ENCODE measurements at places on chromosomes 2 and 18. TPM values are rescaled to one million over a fixed set of nuclear protein-coding genes. Genes with fewer than 3 reads are reported as not detected.
A peak's percentile ranks its signal among the peaks of the same experiment; 100 is the strongest.

DNA sequence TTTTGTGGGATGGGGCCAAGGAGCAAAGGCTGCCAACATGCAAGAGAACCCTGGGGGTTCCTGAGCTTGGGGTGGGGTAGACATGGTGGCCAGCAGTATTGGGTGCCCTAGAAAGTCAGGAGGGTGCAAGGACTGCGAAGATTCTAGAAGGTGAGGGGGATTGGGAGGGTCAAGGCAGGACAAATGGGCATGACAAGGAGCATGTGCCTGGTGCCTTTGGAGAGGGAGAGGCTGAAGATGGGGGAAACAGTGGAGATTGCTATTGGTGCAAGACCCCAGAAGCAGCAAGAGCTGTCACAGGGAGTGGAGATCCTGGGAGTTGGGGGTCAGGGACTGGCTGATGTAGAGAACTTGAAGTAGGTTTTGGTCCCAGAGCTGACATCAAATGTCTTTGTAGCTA, 7.5 kb downstream of the B3GNT2 start:
- peak; percentile 37 for DNase-seq

Gene LAMA1
- total RNA-seq, result 0.91 TPM

GRCh38 chr2:54084600-54084999, 30.8 kb upstream of the ACYP2 start:
- DNase-seq, result no peak

- DNase-seq, result peak; percentile 95
Observed at GRCh38 chr2:47070920-47071824, 83.9 kb downstream of the STPG4 start.

Gene EFEMP1
- total RNA-seq, result 107 TPM

GRCh38 chr2:6944555-6944954, 27.3 kb downstream of the RNF144A start:
- DNase-seq, result no peak

GRCh38 chr18:78295262-78295661, 684.4 kb upstream of the SALL3 start:
- DNase-seq, result no peak

GRCh38 chr2:207015901-207016300, 76.6 kb downstream of the CPO start:
- no peak for DNase-seq

Gene WDR33
- total RNA-seq, result 31.6 TPM

Gene ARHGAP25
- 5.6 TPM for total RNA-seq

Gene PSMA8
- total RNA-seq, result not detected

Gene FRZB
- total RNA-seq, result 20.4 TPM

DNA sequence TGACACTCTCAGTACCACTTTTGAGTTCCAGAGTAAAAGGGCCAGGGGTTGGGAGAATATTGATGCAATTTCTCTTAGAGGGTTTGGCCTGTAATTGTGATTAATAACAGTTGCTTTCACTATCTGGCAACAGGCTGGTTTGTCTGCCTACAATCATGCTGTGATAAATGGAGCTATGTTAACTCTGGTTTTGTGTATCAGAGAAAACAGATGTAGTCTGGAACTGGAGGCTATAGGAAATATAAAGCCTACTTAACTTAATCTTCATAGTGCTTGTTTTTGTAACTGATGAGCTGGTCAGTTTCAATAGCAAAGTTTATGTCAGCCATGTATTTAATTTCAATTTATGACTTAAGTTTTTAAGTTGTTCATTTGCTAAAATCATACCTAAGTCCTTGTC, 138.0 kb downstream of the AGPS start:
- no peak for DNase-seq

- no peak for DNase-seq
Observed at GRCh38 chr2:27569398-27569797, 13.4 kb upstream of the ZNF512 start.

GRCh38 chr2:161981679-161982250, 92.2 kb downstream of the DPP4 start:
- DNase-seq, result no peak

Gene SLC35F5
- 75.1 TPM for total RNA-seq

Gene TMEM200C
- total RNA-seq, result 0.04 TPM

Gene KCNG2
- total RNA-seq, result not detected

Gene IL1RL2
- total RNA-seq, result 12.7 TPM

DNA sequence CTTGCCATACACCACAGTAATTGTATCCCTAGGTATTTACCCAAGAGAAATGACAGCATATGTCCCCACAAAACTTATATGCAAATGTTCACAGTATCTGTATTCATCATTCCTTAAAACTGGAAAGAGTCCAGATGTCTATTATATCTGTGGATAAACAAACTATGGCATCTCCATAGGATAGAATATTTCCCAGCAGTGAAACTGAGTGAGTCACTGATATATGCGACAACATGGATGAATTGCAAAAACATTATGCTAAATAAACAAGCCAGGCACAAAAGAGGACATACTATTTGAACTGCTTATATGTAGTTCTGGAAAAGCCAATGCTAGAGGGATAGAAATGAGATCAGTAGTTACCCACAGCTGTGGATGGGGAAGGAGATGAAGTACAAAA, 359.4 kb upstream of the DSEL start:
- DNase-seq, result no peak

Gene CPS1
- 2.6 TPM for total RNA-seq

- no peak for DNase-seq
Observed at GRCh38 chr2:179274749-179275148, 10.1 kb upstream of the SESTD1 start.

DNA sequence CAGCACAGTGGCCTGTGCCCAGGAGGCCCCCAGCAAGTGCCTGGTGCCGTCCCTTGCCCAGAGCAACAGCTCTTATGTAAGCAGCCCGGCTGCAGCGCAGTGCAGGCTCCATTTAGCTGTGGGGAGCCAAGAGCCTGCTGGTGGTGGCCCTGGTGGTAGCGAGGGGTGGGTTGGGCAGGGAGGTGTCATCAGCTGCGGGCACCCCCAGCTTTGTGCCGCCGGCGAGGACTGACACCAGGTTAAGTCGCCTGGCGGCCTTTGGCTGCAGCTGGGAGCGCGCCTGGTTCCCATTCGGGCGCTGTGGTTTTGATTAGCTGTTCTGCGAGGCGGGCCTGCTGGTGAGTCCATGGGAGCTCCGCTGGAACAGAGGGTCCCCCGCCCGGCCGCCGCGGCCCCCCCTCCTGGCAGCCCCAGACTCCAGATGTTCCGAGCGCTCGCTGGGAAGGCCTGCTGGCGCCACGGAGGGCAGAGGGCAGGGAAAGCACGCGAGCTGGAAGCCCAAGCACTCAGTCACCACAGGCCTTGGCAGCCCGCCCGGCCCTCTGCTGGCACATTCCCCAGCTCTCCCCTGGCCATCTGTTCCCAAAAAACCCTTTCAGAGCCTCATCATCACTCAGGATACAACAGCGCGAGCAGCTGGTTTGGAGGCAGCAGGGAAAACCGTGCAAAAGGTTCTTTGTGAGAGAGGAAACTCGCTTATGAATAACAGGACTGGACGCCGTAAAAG, 18.4 kb downstream of the ATOH8 start:
- peak; percentile 99 for DNase-seq

- DNase-seq, result no peak
Observed at GRCh38 chr18:78790511-78790910, 189.1 kb upstream of the SALL3 start.

- DNase-seq, result no peak
Observed at GRCh38 chr2:157932480-157933159, 56.5 kb upstream of the ACVR1 start.

DNA sequence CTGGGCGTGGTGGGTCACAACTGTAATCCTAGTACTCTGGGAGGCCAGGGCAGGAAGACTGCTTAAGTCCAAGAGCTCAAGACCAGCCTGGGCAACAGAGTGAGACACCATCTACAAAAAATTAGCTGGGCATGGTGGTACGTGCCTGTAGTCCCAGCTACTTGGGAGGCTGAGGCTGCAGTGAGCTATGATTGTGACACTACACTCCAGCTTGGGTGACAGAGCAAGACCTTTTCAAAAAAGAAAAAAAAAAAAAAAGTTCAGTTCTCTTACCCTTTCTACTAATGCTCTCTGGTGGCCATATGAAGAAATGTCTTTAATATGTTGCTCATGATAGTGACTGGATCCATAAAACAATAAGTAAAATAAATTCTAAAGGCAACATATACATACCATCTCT, 14.9 kb downstream of the TYW5 start:
- no peak for DNase-seq

GRCh38 chr2:197937814-197938213, 133.4 kb downstream of the PLCL1 start:
- no peak for DNase-seq

Gene KIF5C
- total RNA-seq, result 1.3 TPM

- no peak for DNase-seq
Observed at GRCh38 chr2:6793371-6793770, 72.3 kb downstream of the CMPK2 start.

GRCh38 chr18:79678665-79679551, 695 bp upstream of the CTDP1 start:
- peak; percentile 100 for DNase-seq

GRCh38 chr2:195395362-195395761, 261.7 kb upstream of the SLC39A10 start:
- no peak for DNase-seq

Gene MROH2A
- total RNA-seq, result 0.26 TPM

GRCh38 chr2:102892698-102893310, 131.0 kb downstream of the TMEM182 start:
- DNase-seq, result no peak

- no peak for DNase-seq
Observed at GRCh38 chr2:206296128-206296527, 21.7 kb downstream of the ZDBF2 start.

- DNase-seq, result no peak
Observed at GRCh38 chr2:86794861-86795260, 4.1 kb upstream of the CD8A start.

- no peak for DNase-seq
Observed at GRCh38 chr2:216118474-216118873, 9.3 kb downstream of the XRCC5 start.

- no peak for DNase-seq
Observed at GRCh38 chr2:126798276-126799140, 100.2 kb upstream of the TEX51 start.

- no peak for DNase-seq
Observed at GRCh38 chr2:226354434-226354833, 445.2 kb downstream of the IRS1 start.

Gene RUFY4
- not detected for total RNA-seq
